Fibroblast of gingiva (primary cell): ENCODE measurements at places on chromosomes 13 and 19.

DNA sequence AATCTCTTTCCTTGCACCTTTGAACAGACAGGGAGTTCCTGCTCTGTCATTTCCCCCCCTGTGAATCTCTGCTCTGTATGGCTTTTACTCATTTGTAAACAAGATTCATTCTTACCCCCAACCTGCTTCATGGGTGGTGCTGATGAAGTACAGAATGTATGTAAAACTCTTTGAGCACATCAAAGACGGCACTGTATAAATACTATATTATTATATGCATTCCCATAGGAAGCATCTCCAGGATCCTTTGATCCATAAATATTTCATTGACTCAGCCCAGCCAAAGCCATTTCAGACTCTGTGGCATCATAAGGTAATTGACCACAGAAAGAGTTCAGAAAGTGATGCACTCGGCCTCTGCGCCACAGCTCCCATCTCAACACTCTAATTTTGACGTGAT is 208.7 kb downstream of the EFNB2 start:
- DNase-seq = no peak

DNA sequence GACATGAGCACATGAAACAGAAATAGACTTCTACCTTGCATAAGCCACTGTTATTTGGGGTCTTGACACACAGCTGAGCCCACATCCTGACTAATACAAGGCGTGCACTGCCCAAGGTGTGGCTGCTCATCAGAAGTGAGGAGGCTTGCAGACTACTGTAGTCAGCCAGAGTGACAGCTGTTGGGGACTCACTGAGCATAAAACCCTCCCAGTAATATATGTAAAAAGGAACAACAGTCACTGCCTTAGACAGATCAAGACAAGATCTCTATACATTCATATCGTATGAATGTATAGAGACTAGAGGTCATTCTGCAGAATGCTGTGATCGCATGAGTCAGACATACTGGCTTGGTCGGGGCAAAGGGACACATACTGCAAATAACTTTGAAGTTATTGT is 4.1 kb upstream of the C1QTNF9B start:
- no peak for DNase-seq

DNA sequence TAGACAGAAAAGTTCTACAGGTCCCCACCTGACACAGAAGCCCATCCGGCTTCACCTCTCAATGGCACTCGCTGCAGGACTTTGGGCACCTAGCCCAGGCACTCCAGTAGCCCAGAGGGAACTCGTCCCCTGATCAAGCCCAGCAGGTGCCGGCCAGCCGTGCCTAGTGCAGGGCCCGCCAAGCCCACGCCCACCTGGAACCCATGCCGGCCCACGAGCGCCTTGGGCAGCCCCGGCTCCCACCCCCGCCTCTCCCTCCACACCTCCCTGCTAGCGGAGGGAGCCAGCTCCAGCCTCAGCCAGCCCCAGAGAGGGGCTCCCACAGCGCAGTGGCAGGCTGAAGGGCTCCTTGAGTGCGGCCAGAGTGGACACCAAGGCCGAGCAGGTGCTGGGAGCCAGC is 268.8 kb downstream of the SLITRK1 start:
- no peak for DNase-seq

GRCh38 chr19:1941146-1942077 is at the start of gene CSNK1G2:
CSNK1G2 (plus strand) TSS chr19:1941172; CDS start chr19:1969773, 28,601 bp downstream.
- no peak for DNase-seq

DNA sequence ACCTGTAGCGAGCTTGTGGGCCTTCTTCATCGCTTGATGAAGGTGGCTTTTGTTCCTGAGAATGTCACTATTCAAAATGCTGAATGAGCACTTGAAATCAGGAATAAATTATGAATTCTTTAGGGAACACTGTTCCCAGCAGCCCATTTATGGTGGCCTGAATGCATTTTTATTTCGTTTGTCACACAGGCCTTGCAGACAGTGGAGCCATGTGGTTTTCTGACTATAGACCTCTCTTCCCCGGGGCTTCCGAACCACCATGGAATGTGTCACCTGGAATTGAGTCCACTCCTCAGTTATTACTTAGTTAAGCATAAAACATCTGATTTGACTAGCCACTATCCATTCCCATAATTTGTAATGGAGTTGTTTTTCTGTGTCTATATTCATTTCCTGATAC is 396.9 kb downstream of the IRS2 start:
- no peak for DNase-seq

- no peak for DNase-seq
Observed at GRCh38 chr13:28499609-28500008, 4.7 kb upstream of the FLT1 start.

- no peak for DNase-seq
Observed at GRCh38 chr19:3482507-3483225, 575 bp downstream of the SMIM44 start.

- no peak for DNase-seq
Observed at GRCh38 chr19:16262618-16263017, 62.0 kb upstream of the KLF2 start.

DNA sequence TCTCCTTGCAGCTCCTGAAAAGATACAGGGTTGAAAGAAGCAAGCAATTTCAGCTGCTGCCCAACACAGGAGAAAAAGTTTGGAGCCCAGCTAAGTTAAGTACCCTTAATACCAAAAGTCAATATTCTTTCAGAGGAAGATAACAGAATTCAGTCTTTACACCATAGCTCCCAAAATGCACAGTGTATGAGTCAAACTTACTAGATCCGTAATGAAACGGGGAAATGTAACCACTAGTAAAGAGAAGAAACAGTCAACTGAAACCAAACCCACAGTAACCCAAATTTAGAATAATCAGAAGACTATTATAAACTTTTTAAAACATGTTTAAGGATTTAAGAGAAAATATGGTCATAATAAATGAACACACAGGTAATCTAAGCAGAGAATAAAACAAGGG is 45.2 kb downstream of the SUCLA2 start:
- no peak for DNase-seq

GRCh38 chr13:76663592-76664335 is 222.4 kb downstream of the KCTD12 start:
- DNase-seq = peak; percentile 49

DNA sequence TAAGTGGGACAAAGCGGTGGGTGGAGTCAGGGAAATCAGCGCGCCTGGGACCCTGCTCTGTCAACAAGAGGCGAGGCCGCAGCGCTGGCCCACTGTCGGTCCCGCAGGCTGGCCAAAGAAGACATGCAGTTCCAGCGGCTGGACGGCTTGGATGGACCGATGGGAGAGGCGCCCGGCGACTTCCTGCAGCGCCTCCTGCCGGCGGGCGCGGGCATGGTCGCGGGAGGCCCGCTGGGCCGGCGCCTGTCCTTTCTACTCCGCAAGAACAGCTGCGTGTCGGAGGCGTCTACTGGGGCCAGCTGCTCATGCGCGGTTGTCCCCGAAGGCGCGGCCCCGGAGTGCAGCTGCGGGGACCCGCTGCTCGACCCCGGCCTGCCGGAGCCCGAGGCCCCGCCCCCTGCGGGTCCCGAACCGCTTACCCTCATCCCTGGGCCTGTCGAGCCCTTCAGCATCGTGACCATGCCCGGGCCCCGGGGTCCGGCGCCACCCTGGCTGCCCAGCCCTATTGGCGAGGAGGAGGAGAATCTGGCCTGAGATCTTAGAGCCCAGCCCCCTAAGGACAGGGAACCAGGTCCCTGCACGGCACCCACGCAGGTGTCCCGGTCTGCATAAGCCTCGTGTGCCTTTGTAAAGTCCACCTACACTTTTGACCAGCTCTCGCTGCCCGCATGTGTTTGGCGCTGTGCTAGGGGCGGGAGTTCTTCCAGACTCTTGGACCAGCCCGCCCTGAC is 6.1 kb downstream of the BEST2 start:
- peak; percentile 69 for DNase-seq

DNA sequence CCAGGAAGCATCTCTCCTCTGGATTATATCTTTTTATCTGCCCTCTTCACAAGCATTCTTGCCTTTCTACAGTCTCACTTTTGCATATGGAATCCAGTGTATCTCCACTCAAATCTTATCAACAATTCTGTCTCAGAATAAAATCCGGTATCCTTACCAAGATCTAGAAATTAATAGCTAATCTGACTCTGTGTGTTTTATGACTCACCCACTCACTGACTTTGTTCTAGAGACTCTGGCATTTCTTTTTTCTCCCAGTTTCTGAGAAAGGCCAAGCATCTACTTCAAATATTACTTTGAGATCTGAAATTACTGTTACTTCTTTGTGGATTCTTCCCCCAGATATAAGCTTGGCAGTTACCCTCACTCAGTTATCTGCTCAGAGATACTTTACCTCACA is 913.5 kb upstream of the ATXN8OS start:
- no peak for DNase-seq

GRCh38 chr19:347946-348861 is 3.6 kb upstream of the MIER2 start:
- no peak for DNase-seq

- no peak for DNase-seq
Observed at GRCh38 chr19:2171349-2172145, 7.8 kb downstream of the DOT1L start.

DNA sequence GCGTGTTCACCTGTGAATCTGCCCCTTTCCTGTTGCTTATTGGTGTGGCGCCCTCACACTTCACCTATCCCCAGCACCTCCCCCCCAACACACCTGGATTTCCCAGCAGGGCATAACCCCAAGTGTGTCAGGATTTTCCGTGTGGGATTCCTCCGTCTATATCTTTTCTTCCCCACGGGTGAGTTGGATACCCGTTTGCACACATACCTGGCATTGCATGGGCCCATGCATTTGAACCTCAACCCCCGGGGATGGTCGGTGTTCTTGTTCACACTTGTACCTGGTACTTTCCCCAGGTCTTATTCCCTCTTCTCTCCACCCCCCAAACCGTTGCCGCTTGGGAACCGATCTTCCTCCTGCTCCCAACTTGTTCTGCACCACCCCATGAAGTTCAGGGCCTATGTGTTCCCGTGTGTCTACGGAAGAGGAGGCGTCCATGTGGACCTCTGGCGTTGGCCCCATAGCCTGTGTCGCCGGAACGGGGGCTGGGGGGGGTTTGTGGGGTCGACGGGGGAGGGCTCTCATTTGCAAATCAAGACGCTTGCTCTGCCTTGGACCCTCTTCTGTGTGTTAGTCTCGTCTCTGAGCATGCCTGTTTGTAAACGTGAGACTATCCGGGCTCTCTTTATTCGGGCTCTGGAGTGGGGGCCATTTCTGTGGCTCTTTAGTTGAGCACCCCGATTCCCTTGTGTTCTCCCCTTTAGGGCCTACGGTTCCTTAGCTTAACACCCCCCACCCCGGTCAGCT is 1.7 kb downstream of the PRR12 start:
- DNase-seq = no peak

GRCh38 chr19:10535613-10536012 is 8.1 kb upstream of the ATG4D start:
- no peak for DNase-seq

DNA sequence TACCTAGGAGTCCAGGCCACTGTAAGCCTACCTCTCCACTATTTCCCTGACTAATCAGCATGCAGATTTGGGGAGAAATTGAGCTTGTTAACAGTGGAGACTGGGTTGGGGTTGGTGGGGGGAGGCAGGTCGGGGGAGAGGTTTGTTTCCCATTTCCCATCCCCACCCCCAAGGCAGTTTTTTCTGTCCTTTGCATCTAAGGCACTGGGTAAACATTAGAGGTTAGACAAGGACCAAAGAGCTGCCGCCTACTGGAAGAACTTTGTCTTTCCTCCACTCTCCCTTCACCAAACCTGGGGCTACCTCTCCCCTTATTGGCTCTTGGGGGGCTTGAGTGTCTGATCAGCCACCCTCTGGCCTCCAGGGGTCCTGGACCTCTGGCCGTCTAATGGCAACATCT is 953 bp downstream of the KCNN4 start:
- no peak for DNase-seq

GRCh38 chr13:45873491-45874325 is 22.2 kb upstream of the SIAH3 start:
- DNase-seq = no peak

GRCh38 chr13:41762796-41763195 is 198.1 kb downstream of the VWA8 start:
- no peak for DNase-seq

DNA sequence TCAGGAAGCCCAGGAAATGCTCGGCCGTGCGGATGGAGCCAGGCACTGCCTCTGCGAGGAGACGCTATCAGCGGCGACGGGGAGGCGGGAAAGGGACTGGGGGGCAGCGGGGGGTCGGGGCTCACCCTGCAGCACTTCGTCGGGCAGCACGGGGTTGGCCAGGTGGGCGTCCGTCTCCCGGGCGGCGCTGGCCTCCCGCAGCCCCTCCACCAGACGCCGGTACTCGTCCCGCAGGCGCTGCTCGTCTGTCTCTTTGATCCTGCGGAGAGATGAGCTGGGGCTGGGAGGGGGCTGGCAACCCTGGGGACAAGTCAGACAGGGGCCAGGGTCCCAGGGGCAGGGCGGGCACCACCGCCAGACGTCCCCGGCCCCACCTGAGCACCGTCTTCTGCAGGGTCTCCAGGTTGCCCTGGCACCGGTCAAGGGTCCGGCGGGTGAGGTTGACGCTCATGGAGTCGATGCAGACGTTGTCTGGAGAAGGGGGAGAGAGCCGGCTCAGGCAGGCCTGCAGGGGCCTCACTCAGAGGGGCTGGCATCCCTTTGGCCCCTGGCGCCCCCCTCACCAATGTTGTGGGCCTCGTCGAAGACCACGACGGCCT is 6.4 kb downstream of the ERCC2 start:
- DNase-seq = no peak

DNA sequence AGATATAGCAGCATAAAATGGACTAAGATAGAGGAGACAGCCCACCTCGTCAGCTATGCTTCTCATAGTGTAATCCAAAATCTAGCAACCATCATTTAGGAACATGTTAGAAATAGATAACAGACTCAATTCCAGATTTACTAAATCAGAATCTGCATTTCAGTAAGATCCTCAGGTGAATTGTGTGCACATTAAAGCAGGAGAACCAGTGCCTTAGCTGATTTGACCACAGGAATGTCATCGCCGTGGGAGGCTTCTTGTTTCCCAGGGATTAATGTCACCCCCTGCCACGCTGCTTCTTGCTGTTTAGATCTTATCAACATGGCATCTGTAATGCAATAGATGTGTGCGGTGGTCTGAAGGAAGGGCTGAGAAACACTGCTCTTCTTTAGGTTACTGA is 84.0 kb downstream of the GPC5 start:
- DNase-seq = no peak

GRCh38 chr13:112616586-112617362 is 28.8 kb upstream of the TUBGCP3 start:
- DNase-seq = peak; percentile 39

- peak; percentile 93 for DNase-seq
Observed at GRCh38 chr13:41563341-41563983, 106.1 kb downstream of the RGCC start.

- peak; percentile 88 for DNase-seq
Observed at GRCh38 chr13:113897161-113897560, 33.3 kb upstream of the GAS6 start.

- no peak for DNase-seq
Observed at GRCh38 chr13:77196052-77196618, 130.8 kb downstream of the MYCBP2 start.
